ENCODE measurements at places on chromosomes 12 and 14.

GRCh38 chr12:6426882-6427671 lies 17.7 kb upstream of the CD27 start:
- no peak for DNase-seq

DNA sequence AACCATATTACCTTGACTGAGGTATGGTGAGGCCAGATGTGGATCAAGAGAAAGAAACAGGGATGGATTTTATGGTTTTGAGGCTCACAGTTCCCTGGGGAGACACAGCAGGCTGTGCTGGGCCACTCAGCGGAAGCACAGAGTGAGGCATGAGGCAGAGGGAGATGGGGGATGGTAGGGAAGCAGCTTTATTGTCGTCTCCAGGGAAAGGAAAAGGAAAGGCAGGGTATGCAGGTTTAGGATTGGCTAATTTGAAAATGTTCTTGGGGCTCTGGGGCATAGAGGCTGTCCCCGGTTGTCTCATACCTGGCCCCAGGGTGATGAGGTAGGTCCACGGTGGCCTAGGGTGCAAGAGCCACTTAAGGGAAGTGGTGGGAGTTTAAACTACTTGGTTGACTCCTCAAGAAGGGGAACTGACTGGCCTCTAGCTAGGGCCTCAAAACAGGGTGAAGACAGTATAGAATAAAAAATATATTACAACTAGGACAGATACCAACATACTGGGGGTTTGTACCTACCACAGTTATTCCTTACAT lies 322.8 kb downstream of the RGS6 start:
- DNase-seq, result no peak

GRCh38 chr12:47828976-47829482 lies 9.3 kb upstream of the HDAC7 start:
- DNase-seq, result no peak

GRCh38 chr12:52333321-52333720 lies 12.1 kb upstream of the KRT83 start:
- DNase-seq, result no peak

- no peak for DNase-seq
These were observed 3.1 kb downstream of the NUMB start for GRCh38 chr14:73455294-73455693.

DNA sequence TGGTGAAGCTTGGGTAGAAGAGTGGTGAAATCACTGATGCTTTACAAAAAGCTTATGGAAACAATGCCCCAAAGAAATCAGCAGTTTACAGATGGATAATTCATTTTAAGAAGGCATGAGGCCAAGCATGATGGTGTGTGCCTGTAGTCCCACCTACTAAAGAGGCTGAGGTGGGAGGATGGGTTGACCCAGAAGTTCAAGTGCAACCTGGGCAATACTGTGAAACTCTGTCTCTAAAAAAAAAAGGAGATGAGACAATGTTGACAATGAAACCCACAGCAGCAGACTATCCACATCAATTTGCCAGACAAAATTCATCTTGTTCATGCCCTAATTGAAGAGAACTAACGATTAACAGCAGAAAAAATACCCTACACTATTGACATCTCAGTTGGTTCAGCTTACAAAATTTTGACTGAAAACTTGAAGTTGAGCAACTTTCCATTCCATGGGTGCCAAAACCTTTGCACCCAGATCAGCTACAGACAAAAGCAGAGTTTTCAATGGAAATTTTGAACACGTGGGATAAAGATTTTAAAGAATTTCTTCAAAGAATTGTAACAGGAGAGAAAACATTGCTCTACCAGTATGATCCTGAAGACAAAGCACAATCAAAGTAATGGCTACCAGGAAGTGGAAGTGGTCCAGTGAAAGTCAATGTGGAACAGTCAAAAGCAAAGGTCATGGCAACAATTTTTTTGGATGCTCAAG lies 26.7 kb downstream of the BTG1 start:
- no peak for DNase-seq
